Aorta (tissue), 5 donors: ENCODE measurements at places on chromosomes 6 and 20. TPM values are rescaled to one million over a fixed set of nuclear protein-coding genes. Genes with fewer than 3 reads are reported as not detected.

DNA sequence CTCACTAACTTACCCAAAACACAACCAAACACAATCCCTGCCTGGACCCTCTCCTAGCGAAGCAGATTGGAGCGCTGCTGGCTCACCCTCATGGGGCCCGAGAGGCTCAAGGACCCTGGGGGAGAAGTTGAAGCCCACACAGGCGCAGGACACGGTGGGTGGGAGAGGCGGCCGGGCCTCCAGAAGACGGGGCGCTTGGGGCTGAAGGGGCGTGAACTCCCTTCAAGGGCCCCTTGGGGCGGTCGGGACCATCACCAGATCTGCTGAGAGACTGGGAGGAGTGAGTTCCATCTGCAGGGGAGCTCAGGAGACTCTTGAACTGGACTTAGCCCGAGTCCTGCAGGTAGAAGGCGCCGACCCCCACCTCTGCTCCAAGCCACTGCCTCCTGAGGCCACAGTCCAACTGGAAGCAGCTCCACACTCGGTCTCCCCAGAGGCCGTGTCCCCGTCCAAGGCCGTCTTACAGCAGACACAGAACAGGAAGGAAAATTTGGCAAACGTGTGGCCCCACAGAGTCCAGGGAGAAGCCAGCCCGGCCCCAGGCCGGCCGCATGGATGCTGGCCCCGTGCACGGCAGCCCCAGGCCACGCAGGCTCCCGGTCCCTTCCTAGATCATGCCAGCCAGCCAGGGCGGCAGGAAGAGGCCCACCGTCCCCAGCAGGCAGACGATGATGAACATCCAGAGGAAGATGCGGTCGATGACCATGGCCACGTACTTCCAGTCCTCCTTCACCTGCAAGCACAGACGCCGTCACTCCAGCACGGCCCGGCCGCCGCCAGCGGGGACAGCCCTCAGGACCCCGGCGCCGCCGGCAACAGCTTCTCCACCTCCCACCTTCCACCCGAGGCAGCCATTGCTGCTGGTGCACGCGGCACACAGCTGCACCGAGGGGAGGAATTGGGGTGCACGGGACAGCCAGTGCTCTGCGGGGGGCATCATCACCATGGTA is 14.7 kb downstream of the CHRNA4 start:
- no peak for DNase-seq

DNA sequence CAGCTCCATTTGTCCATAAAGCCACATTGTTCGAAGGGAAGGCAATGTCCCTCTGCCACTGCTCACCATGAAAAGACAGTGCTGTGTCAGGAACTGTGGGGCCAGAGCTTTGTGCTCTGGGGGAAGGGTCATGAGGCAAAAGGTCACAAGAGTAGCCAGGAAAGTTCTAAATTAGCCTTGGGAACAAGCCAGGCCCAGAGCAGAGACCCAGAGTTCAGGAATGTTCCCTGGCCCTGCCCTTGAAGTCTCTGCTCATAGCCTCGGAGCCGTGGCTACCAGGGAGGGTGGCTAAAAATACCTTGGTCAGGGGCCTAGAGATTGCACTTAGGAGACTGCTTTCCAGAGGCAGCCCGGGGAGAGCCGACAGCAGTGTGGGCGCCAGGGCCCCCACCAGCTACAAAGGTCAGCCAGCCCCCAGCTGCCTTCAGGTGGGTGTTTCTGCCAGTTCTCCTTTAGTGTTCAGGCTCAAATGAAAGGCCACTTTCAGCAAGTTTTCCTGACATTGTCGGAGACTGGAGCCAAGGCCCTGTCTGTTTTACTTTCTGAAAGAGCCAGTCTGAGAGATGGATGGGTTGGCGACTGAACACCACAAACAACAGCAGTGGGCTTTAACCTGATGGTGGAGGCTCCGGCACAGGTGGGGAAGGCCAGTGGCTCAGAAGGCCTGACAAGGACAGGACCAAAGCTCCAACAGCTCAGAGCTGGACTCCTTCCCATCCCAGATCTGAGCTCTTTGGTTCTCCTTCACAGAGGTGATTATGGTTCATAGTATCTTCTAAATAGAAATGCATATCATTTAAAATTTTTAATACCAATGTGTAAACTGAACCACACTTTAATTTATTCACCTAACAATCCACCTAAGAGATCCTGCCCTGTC is 76.2 kb downstream of the CDH26 start:
- DNase-seq, result no peak

DNA sequence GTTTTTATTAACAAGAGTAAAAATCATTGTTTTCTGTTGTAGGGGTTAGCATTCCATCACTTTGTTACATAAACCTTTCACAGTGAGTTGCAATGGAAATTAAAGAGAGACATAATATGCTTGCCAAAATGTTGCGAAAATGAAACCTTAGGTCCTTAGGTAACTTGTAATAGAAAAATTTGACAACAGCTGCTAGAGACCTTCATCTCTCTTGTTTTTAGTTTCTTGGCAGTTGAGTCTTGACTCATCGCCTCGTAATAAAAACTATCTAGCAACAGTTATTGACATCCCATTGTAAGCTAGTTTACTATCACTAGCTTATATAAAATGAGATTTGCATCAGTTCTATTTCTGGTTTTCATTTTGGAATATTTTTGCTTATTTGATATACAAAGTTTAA is 179.0 kb upstream of the MMS22L start:
- no peak for DNase-seq

GRCh38 chr6:69735027-69735426 is 61.8 kb downstream of the LMBRD1 start:
- no peak for DNase-seq

DNA sequence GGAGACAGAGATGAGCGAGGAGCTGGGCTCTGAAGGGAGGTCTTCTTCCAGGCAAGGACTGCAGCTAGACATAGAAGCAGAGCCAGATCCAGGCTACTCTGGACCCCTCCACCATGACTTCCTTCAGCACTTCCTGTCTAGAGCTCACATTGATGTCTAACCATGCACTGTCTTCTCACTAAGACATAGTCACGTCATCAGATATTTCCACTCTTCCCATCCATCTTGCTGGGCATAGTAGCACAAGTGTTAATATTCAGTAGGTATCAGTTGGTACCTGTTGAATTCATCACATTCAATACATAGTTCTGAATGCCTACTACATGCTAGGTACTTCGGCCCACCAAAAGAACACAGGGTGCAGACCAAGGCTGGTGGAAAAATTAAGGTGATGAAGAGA is 2.9 kb downstream of the HLA-DMA start:
- DNase-seq, result no peak

DAAM2 gene
- polyA plus RNA-seq, result 27.3 TPM

CDSN gene
- not detected for polyA plus RNA-seq

SPINT3 gene
- not detected for polyA plus RNA-seq
